Vagina (tissue), 2 donors: ENCODE measurements at places on chromosomes 5 and 9.

DNA sequence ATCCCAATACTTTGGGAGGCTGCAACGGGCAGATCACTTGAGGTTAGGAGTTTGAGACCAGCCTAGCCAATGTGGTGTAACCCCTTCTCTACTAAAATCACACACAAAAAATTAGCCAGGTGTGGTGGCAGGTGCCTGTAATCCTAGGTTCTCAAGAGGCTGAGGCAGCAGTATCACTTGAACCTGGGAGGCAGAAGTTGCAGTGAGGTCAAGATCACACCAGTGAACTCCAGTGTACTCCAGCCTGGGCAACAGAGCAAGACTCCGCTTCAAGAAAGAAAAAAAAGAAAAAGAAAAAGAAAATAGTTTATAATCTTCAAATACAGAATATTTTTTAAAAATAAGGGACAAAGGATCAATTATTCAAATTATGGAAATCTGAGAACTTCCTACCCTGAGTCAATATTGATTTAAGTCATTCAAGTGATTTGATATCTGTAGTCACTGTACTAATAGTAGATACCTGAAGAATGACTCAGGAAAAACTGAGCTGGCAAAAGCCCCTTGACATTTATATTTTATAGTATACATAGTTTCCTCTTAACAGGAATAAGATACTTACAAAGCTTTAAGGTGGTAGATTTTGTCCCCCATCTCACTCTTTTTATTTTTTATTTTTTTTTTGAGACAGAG is 61.8 kb downstream of the PTBP3 start:
- DNase-seq, result no peak

GRCh38 chr9:76729980-76730737 is 34.1 kb upstream of the PCA3 start:
- no peak for DNase-seq

DNA sequence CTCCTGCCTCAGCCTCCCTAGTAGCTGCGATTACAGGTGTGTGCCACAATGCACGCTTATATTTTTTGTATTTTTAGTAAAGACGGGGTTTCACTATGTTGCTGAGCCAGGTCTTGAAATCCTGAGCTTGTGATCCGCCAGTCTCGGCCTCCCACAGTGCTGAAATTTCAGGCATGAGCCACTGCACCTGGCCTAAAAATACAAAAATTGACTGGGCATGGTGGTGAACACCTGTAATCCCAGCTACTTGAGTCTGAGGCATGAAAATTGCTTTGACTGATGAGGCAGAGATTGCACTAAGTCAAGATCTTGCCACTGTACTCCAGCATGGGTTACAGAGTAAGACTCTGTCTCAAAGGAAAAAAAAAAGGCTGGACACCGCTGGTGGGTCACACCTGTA is 13.1 kb upstream of the DYNC2I2 start:
- DNase-seq, result no peak

- no peak for DNase-seq
Measured at GRCh38 chr5:153237671-153238332, 252.7 kb upstream of the GRIA1 start.

DNA sequence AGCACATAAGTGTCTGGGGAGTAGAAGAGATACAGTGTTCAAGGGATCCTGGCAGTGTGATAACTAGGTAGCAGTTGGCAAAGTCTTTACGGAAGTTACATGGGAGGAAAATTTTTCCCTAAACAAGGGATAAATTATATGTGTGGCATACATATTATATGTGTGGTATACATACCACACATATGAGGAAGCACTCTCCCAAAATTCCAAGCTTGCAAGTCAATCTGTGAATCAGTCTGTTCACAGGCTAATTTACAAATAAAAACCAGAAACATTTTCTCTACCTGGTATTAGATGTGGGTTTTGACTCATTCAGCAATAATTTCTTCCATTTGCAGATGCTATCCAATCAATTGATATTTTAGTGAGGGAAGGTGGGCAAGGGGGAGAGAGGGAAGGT is 110.0 kb downstream of the ISOC1 start:
- no peak for DNase-seq

DNA sequence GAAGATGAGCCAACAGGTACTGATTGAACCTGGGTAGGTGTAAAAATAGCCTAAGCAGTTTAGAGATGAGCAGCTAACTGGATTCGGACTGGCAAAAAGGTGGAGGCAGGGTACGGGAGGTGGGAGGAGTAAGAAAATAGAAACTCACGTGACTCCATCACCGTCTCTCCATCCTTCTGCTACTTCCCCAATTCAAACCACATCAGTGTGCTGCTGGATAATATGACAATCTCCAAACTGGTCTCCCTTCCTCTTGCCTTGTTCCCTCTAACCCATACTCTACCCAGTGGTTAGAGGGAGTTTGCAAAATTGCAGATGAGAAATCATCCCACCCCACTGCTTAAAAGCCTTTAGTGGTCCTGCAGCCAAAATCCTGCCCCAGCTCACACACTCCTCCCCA is 42.7 kb downstream of the RIGI start:
- DNase-seq, result no peak

DNA sequence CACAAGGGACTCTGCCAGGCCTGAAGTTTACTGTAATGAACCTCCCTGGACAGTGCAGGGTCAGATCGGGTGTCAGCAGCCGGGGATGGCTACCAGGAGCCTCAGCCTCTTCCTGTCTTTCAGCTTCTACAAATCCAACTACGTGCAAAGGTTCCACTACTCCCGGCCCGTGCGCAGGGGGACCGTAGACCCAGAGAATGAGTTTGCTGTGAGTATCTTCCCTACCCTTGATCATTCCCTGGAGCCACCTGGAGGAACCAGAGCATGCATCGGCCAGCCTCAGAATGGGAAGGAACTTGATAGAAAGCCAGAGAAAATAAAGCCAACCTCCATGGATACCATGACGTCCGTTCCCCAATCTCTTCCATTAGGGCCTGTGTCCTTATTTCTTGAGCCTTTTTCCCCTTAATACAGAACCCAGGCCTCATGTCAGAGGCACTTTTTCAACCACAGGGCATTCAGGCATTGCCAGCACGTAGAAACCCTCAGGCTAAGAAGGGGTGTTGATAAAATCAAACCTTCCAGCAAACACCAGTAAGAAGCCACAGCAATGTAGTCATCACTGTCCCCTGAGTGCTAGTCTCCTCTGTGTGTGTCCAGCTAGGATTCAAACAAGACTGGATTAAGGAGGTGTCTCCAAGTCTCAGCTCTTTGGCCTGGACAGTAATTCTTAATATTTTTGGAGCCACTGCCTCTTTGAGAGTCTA is 49.0 kb upstream of the FOXI1 start:
- no peak for DNase-seq

GRCh38 chr5:149645236-149645635 is 63.9 kb downstream of the ARHGEF37 start:
- no peak for DNase-seq

DNA sequence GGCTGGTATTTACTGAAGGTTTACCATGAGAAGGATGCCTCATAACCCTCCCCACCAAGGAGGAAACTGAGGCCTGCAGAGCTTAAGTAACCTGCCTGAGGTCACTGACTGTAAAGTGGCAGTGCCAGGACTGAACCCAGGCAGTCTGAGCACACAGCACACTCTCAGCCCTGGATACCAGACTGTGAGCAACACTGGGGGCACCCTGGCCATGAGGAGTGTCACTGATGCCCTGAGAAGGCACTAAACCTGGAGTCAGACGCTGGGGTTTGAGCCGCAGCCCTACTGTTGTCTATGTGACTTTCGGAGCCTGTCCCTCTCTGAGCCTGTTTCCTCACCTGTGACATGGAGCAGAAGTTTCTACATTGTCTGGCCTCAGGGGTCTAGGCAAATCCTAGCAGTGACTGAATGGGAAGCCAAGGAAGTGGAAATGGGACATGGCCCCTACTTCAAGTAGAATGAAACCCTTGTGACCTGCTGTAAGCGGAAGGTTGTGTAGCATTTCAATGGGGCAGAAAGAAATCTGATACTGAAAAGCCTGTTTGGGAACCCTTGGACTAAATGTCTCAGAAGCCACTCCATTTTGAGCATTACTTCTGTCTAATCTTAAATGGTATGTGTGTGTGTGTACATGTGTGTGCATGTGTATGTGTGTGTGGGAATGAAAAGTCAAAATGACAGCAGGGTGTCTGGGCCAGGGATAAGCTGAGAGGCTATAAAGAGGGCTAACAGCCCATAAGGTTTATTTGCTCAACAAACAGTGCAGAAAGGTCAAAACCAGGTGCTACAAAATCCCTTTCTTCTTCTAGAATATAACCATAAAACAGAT is 36.0 kb downstream of the B4GALT1 start:
- no peak for DNase-seq

GRCh38 chr5:2550509-2550908 is 201.0 kb downstream of the IRX2 start:
- DNase-seq, result no peak

DNA sequence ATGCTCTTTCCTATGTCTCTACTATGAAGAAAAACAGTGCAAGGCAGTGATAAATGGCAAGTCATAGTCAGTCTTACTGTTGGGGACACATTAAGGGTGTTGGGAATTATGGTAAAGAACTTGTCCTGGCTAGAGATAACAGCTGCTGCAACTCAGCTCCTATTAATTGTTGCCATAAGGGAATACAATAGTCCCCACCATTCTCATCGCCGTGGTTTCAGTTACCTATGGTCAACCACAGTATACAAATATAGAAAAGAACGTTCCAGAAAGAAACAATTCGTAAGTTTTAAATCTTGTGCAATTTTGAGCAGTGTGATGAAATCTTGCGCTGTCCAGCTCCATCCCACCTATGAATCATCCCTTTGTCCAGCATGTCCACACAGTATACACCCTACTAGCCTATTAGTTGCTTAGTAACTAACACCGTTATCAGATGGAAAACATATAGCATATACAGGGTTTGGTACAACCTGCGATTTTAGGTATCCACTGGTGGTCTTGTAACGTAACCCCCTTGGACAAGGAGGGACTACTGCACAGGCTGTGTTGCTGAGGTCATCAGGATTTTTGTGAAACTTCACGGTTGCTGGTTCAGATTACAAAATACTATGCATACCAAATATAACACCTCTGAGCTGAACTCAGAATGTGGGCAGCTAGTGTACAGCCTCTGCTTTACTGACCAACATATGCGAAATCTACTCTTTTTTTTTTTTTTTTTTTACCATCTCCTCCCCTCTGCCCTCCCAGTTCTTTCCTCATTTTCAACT is 53.5 kb downstream of the ZFR start:
- DNase-seq, result no peak

DNA sequence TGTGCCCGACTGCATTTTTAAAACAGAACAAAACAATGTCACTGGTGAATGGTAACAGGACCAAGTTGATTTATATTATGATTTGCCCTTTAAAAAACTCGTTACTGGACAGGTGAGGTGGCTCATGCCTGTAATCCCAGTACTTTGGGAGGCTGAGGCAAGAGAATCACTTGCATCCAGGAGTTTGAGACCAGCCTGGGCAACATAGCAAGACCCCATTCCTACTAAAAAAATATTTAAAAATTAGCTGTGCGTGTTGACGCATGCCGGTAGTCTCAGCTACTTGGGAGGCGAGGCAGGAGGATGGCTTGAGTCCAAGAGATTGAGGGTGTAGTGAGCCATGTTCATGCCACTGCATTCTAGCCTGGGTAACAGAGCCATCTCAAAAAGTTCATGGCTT is 7.2 kb downstream of the UNC13B start:
- DNase-seq, result no peak

GRCh38 chr5:176700239-176700847 is 53.1 kb downstream of the TSPAN17 start:
- no peak for DNase-seq

DNA sequence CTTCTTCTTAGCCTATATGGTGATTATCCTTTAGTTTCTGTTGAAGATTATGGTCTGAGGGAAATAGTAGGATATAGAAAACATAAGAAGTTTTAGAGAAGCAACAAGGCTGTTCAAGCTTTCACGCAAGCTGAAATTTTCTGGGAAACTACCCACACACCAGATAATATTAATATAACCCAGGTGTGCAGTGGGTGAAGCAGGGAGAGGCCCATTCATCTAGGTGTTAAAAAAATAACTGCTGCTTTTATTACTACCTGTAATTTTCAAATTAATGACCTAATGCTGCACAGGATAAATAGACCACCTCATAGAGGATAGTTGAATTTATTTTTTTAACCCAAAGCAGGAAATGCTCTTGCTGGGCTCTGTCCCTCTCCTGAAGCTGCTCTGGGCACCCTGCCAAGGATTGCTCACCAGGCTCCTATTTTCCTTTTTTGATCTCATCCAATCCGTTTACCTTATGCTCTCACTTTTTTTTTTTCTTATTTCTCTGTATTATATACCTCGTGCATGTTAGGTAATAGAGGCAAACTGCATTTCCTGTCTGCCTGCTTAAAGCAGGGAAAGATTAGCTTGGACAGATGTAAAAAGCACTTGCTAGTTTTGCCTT is 124.3 kb upstream of the SLC12A2 start:
- no peak for DNase-seq

DNA sequence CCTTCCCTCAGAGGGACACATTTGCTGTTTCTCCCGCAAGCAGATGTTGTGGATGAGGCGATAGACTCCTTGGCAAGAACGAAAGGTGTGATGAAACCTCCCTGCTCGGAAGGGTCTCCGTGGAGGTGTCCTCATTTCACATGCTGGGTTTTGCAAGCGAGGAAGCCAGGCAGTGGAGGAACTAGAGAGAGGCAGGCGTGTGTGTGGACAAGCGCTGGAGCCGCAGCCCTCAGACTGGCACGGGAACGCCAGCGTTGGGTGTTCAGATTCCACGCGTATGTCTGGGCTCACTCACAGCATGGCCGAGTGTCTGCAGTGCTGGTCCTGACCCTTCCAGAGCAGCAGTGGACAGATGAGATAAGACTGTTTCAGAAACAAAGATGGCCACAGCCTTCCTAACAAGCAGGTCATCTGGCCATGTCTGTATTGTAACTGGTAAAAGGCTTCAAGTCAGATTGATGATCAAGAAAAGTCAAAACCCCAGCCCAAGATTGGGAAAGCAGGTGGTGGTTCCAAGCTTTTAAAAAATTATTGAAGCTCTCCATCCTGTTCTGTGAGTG is 35.0 kb upstream of the NCS1 start:
- DNase-seq, result no peak
